Hepatocyte (in vitro differentiated cells): ENCODE measurements at places on chromosomes 1 and 21. TPM values are rescaled to one million over a fixed set of nuclear protein-coding genes. Genes with fewer than 3 reads are reported as not detected.

CADM3 gene
- 0.36 and 0.37 TPM in 2 replicates for total RNA-seq

AVPR1B gene
- total RNA-seq = not detected in 2 replicates

SASS6 gene
- total RNA-seq = 4.5 and 7.5 TPM in 2 replicates

PLA2G2F gene
- not detected in 2 replicates for total RNA-seq

RAB7B gene
- 3.9 and 4.5 TPM in 2 replicates for total RNA-seq

RHBDL2 gene
- total RNA-seq = 0.57 TPM in 1 of 2 replicates, not detected in the other

ERG gene
- 4.7 and 5.1 TPM in 2 replicates for total RNA-seq
